T-helper 1 cell (primary cell): ENCODE measurements at places on chromosomes 1 and 21.

- DNase-seq, result no peak
Measured at GRCh38 chr1:232322162-232322734, 307.7 kb downstream of the SIPA1L2 start.

- no peak for DNase-seq
Measured at GRCh38 chr1:32163405-32163804, 16.1 kb upstream of the TXLNA start.

GRCh38 chr1:29123053-29123886, 433 bp downstream of the TMEM200B start:
- no peak for DNase-seq

GRCh38 chr21:20108016-20108415, 890.2 kb upstream of the NCAM2 start:
- no peak for DNase-seq

GRCh38 chr1:19567041-19567440, 77.1 kb upstream of the NBL1 start:
- DNase-seq, result no peak

DNA sequence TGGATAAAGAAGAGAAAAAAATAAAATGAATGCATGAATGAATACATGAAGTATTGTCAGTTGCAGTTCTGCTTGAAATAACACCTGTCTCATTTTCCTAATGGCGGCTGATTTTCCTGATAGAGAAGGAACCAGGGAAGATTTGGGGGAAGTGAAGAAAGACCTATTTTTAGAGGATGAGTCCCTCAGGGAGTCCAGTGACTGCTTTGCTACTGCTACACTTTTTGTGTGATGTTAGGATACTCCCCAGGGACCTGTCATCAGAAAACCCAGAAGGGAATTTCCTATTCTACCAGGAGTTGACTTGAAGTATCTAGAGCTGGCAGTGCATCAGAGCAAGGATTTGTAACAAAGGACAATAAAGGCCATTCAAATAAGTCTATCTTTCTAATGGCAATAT, 114.8 kb downstream of the MAB21L3 start:
- DNase-seq, result no peak

GRCh38 chr21:14947613-14948160, 117.1 kb downstream of the NRIP1 start:
- DNase-seq, result no peak
